Heart left ventricle (tissue), 16 donors: ENCODE measurements at places on chromosomes 3 and 15. TPM values are rescaled to one million over a fixed set of nuclear protein-coding genes. Genes with fewer than 3 reads are reported as not detected.

The SLC24A5 gene
- not detected for polyA plus RNA-seq

The PRR20G gene
- polyA plus RNA-seq = not detected

DNA sequence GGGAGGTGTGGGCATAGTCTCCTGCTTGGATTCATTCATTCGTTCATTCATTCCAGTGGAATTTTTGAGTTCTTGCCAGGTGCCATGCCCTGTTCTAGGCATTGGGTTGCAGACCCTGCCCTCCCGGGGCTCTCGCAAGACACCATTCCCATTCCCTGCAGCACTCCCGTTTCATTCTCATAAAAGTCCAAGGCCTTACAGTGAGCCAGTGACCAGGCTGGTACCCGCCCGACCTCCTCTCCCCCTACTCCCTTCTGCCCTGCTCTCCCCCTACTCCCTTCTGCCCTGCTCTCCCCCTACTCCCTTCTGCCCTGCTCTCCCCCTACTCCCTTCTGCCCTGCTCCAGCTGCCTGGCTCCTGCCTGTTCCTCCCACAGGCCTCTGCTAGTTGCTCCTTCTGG lies 41.9 kb downstream of the AMOTL2 start:
- DNase-seq = no peak

- DNase-seq = no peak
Measured at GRCh38 chr3:23760871-23761373, 44.8 kb upstream of the UBE2E1 start.

- DNase-seq = no peak
Measured at GRCh38 chr15:79680720-79681119, 216.1 kb downstream of the MTHFS start.

DNA sequence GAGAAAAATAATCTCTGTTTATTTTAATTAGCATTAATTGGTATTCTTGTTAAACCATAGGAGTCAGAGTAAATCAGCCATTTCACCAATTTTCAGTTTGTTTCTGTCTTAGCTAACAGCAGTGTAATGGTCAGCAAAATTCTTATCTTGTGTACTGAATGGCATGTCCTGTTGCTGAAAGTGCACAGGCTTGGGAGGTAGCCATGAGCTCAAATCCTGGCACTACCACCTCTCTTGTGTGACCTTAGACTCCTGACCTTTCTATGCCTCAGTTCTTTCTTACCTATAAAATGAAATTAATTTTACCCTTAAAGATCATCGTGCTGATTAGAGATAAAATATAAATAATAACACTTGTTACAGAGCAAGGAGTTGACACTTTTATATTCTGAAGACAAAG lies 35.8 kb downstream of the MLH1 start:
- DNase-seq = peak; percentile 56

The ITGA11 gene
- 2.1 TPM for polyA plus RNA-seq

GRCh38 chr15:39817892-39818291 lies 35.3 kb upstream of the FSIP1 start:
- no peak for DNase-seq

DNA sequence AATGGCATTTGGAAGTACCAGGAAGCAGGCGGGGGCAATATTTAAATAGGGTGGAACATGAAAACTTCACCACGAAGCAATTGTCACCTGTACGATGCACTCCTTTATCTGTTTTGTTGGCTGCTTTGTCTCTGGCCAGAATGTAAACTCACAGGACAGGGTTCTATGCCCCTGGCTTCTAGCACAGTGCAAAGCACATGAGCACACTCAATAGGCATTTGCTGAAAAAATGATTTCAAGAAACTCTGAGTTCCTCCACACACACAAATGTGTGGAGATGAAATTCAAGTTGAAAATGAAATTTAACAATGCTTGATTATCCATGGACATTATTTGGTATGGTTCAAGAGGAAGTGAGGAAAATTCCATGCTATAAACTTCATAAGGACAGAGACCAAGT lies 229.6 kb upstream of the FEZF2 start:
- DNase-seq = no peak

GRCh38 chr15:51237816-51238215 lies 100.6 kb downstream of the CYP19A1 start:
- DNase-seq = no peak

- no peak for DNase-seq
Measured at GRCh38 chr3:117887901-117888300, 1146.7 kb downstream of the IGSF11 start.
